ENCODE measurements at places on chromosomes 1 and 21.

DNA sequence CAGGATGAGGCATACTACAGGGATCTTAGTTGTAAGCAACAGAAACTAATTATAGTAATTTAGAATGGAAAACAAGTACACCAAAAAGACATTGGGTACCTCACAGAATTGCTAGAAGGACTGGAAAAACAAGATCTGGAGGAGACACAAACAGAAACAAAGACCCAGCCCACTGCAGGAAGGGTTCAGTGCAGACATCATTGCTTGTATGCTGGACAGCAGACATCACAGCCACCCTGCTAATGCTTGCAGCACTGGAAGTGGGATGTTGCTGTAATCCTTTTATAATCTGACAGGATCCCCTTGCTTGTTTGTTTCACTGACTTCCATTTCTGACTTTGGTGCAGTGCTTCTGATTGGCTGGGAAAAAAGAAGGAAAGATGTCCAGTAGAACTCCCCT is 111.4 kb upstream of the ZNF678 start:
- no peak for DNase-seq

DNA sequence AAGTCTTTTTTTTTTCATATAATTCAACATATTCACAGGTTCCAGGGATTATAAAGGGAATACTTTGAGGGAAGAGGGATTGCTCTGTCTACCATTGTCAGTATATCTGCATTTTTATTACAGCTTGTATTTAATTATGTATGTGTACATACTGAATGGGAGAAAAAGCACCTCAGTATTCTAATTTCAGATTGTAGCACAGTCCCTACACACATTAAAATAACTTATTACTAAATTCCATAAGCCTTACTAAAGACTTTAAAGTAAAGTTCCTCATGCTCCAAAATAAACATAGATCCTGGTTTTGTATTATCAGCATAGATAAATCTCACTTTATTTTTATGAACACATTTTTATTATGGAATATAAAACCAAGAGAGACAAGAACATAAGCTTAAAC is 134.2 kb downstream of the NCAM2 start:
- DNase-seq, result no peak

- DNase-seq, result no peak
These were observed 49.1 kb downstream of the DMAP1 start for GRCh38 chr1:44262414-44262813.

DNA sequence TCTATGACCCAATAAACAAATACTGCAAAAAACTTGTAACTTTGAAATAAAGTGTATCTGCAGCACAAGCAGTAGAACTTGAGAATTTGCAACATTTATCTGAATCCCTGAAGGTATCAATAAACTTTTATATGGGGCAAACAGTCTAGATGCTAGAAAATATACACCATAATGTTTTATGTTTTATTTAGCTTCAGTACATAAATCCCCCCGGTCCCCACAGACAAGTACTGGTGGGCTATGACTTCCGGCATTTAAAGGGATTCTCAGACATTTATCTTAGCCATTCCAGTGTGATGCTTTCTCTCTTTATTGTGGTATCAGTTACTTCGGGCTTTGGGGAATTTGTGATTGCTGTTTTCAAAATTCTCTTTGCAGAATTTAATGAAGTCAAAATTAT is 390.4 kb downstream of the SIPA1L2 start:
- DNase-seq, result no peak

DNA sequence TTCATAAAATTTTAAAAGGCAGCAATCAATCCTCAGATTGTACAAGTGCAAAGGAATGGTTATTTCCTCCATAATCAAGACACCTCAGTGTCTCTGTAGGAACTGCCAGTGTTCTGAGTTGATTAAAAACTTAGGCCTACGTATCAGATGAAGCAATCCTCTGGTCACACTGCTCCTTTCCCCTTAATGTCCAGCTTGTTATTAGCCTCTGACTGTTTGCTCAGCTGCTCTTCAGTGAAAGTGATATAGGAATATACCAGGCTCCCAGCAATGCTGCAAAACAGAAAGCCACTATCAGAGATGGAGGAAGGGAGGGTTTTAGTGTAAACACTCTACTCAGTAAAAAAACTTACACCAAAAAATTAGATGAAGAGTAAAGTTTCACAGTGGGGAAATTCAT is 49.8 kb downstream of the SLC35D1 start:
- DNase-seq, result no peak

DNA sequence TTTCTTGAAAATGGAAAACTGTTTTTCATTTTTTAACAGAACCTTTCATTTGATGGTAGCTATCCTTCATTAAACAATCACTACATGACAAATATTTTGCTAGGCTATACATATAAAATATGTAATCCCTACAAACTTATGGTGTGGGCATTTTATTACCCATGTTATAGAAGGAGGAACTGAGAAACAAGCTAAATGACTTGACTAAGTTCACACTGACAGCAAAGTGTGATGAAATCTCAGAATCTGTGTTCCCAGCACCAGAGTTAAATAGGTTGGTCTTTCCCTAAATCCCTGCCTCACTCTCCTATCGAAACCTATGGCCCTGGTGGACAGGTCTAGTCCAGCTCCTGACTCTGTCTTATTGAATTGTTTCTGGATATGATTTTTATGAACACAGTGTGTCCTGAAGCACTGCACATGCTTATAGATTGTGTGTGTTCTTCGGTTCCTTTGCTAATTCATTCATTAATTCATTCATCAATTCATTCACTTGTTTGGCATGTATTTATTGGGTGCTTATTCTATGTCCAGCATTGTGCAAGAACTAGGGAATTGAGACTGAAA is 301.0 kb downstream of the GRIK1 start:
- no peak for DNase-seq

- no peak for DNase-seq
These were observed 14.4 kb upstream of the IFI6 start for GRCh38 chr1:27686223-27686990.

- no peak for DNase-seq
These were observed 178.8 kb downstream of the VPS13D start for GRCh38 chr1:12408662-12409061.

GRCh38 chr1:114111731-114112641 is 41.7 kb downstream of the SYT6 start:
- peak; percentile 8 for DNase-seq

DNA sequence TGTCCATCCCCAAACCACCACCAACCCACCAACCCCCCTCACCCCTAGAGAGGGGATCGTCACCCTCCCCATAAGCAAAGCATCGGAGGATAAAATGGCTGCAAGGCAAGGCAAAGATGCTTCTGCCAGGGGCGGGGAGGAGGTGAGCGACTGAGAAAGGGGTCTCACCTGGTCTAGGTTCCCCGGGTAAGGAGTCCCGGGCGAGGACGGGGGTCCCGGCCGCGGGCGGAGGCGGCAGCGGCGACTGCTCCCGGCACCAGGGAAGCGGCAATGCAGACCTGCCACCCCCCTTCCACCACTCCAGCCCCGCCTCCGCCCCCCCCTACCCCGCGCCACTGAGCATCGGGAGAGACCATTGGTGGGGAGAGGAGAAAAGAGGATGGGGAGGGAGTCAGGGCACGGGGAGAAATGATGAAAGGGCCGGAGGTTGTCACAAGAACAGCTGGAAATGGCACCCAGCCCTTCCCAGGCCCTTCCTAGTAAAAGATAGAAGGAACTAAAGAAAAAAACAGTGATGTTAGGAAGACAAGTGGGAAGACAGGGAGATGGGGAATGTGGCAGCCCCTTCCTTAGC is at the start of gene SV2A:
SV2A (minus strand) TSS at position 274 of the 574 bp plus-strand sequence. CDS start 4,004 bp downstream, outside the sequence.
- peak; percentile 88 for DNase-seq

- no peak for DNase-seq
These were observed 2.3 kb upstream of the ACTA1 start for GRCh38 chr1:229436201-229436600.

GRCh38 chr1:17957588-17958267 is 149.9 kb upstream of the IGSF21 start:
- no peak for DNase-seq

DNA sequence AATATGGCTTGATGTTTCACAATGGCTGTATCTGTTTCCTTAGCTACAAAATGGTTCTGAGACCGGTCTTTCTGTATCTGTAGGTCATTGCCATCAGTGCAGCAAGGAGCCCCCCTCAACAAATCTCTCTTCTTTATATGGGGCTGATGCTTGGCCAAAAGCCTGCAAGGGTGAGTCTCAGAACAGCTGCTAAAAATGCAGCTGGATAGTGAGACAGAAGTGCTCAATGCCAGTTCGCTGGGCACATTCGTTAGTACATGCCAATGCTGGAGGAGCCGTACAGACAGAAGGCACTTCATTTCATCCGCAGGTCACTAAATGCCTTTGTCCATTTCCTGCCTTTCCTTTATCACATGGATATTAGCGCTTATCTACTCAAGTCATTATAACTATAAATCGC is 67.3 kb downstream of the RUNX1 start:
- DNase-seq, result no peak

GRCh38 chr1:222618001-222618879 is at the start of gene MIA3:
MIA3 (plus strand) TSS chr1:222618097; CDS start chr1:222618111, 14 bp downstream.
- DNase-seq, result peak; percentile 88

- DNase-seq, result peak; percentile 94
These were observed 38.1 kb downstream of the TNFRSF9 start for GRCh38 chr1:7902478-7903085.

DNA sequence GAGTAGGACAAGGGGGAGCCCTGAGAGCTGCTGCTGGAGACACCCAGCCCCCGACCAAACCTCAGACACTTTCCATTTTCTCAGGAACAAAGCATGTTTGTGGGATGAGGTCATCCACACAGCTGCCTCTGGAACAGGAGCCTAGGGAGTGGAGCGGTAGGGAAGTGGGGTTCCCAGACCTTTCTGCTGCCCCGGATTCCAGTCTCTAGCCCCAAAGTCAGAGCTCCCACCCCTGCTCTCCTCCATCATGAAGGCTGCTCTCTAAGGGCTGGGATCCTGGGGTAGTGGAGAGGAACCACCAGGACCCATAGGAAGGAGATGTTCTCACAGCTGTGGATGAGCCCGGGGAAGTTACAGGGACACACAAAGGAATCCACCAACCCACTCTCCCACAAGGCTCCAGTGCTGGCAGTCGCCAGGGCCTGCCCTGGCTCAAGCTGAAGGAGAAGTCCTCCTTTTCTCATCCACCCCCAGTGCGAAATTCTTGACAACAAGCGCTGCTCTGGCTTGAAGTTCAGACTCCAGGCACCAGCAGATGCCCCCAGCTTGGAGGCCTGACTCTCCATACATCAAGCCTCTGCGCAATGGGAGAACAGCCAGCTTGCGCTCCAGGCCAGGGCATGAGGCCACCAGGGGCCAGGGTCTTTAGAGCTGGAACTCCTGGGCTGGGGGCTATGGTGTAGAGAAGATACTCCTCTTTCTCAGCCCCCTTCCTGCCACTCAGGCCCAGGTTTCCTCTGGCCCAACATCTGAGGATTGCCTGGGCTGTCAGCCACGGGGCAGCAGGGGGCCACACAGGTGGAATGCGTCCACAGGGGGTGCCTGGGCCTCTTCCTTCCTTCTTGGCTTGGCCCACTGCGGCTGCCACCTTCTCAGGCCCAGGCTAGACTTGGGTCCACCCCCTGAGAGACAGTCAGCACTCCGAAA is 4.5 kb downstream of the FHL3 start:
- DNase-seq, result peak; percentile 80

DNA sequence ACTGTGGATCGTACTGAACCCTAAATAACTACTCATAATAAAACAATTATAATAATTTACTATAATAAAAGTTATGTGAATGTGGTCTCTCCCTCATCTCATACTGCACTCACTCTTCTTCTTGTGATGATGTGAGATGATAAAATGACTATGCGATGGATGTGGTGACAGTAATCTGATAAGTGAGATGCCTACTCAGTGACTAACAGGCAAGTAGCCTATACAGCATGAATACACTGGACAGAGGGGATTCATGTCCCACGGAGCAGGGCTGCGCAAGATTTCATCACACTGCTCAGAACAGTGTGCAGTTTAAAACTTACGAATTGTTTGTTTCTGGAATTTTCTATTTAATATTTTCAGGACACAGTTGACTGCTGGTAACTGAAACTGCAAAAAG is 304.0 kb downstream of the DUSP10 start:
- no peak for DNase-seq

DNA sequence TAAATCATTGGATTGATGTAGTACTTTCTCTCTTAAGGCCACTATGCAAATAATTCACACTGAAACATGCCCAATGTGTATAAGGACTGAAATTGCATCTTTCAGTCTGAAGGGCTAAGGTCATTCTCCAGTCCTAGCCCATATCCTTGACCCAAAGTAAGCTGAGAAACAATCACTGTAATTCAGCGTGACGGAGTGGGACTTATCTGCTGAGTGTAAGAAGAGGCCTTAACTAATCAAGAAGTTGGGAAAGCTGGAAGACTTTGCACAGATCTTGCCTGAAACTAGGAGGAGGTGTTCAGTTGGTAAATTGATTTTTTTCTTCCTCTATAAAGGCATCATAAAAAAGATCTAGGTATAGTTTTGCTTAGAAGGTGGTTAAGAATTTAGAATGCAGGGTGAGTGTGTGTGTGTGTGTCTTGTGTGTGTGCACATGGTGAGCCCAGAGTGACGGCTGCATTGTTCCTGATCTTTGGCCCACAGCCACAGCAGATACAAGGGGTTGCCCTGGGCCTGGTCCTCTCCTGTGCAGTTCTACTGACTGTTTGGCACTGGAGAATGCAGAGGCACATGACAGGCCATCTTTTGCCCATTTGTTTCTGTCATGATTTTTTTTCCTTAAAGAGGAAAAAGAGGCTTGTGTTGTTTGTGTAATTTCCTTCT is 13.3 kb upstream of the PPP2R5A start:
- DNase-seq, result no peak

DNA sequence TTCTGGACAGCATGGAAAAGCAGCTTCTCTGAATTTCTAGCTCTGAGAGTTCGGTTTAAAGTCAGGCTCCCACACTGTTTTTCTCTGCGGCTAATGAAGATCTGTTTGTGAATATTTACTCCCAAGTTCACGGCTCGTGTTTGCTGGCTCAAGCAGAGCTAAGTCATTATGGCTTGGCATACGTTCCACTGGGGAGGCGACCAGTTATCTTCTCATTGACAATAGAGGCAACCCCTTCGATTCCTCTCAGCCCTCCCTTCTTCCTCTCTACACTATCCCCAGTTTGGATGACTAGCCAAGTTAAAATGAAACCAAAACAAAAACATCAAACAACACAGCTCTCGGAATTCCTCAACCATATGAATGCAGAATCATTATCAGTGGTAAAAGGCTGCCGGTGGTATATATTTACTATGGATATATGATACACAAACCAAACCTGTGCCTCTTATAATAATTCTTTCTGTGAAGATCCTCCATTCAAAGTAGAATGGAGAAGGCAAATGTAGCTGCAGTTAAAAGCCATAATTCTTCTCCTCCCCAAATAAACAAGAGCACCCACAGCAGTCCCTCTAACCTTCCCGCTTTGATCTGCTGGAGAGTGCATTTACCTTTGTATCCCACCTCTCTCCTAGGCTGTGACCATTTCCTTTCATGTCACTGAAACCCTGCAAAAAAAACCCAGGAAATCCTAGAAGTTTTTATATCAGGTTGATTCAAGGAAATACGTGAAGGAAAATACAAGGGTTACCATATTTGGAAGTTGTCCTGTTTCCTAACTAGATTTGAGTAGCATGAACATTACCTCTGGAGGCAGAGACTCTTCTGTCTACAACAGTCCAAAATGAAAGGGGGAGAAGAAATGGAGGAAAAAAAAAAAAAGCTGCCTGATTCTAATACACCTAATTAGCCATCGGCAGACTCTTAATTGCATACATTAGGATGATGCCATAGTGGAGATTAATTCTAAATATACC is 108.3 kb upstream of the USH2A start:
- no peak for DNase-seq
